ENCODE measurements at places on chromosomes 12 and 14.
A peak's percentile ranks its signal among the peaks of the same experiment; 100 is the strongest.

- no peak for ATAC-seq
These were observed 249.2 kb downstream of the NELL2 start for GRCh38 chr12:44626883-44627282.

- ATAC-seq = no peak
These were observed 35.5 kb upstream of the PAX9 start for GRCh38 chr14:36626151-36626550.

- no peak for ATAC-seq
These were observed 7.7 kb downstream of the TDP1 start for GRCh38 chr14:89963288-89963978.

DNA sequence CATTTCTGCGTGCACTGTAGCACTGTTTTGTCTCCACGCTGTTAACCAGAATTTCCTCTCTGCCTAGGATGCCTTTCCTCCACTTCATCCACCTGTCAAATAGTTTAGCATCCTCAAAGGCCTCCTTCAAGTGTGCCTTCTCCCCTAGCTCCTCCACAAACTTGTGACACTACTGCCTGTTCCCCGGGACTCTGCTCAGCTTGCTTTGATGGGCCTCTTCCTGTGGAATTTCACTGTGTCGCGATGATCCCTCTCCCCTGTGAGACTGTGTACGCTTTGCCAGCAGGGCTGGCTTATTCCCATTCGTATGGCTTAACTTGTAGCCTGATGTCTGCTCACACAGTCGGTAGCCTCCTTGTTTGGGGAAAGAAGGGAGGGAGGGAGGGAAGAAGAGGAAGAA, 426.8 kb downstream of the VRK1 start:
- ATAC-seq = no peak

- no peak for ATAC-seq
These were observed 350.7 kb downstream of the PRKD1 start for GRCh38 chr14:29576927-29577326.

- peak; percentile 92 for ATAC-seq
These were observed 8.6 kb downstream of the SLC25A29 start for GRCh38 chr14:100297320-100298300.

DNA sequence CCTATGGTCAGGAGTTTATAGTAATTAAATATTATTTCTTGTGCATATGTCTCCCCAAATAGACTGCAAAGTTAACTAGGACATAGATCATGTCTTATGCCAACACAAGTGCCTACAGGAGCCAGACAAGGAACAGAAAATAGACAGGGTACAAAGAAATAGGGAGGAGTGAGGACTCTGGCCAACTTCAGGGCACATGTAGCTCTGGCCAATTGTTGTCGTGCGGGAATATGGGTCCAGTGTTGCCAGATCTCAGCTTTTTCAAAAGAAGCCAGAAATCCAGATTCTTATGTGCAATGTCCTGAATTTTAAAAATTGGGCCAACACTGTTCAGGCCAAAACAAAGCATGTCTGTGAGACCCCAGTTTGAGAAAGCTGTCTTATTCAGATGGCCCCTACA, 68.7 kb downstream of the RFX4 start:
- no peak for ATAC-seq

Data from stimulated activated memory B cell treated with anti-CD40 and anti-IgM and Interleukin-4, amounts not matched to agents 10 μg/mL and 1 μg/mL and 100 μg/mL, for 72 hours (primary cell).